ENCODE measurements at places on chromosomes 12 and 14. TPM values are rescaled to one million over a fixed set of nuclear protein-coding genes. Genes with fewer than 3 reads are reported as not detected.

DNA sequence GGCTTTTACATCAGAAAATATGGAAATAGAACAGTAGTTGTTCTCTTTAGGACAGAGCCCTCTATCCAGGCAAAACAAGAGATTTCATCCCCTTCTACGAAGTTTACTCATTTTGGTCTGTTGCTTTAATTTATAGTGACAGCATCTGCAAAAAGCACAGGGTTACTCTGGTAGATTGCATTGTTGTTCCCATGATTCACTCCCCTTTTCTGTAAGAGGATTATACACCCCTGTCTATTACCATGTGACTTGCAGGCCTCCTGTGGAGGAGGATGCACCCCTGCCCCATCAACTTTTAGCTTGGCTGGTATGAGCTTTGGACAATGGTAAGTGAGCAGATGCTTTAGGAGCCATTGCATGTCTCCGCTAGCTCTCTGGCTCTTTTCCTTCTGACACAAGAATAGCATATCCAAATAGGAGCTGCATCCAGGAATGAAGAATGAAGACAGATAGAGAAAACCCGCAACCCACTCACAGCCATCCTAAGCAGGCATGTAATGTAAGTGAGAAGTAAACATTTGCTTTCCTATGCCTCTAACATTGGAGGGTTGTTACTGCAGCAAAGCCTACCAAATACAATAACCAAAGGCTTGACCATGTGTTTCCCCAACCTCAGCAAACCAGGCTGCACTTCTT is 304.2 kb downstream of the AKAP6 start:
- no peak for DNase-seq

The REC8 gene
- 54.3 TPM for total RNA-seq

- no peak for DNase-seq
Measured at GRCh38 chr12:6820166-6820565, 1.5 kb upstream of the GPR162 start.

- DNase-seq = peak; percentile 37
Measured at GRCh38 chr14:96039633-96040311, 610 bp downstream of the C14orf132 start.

DNA sequence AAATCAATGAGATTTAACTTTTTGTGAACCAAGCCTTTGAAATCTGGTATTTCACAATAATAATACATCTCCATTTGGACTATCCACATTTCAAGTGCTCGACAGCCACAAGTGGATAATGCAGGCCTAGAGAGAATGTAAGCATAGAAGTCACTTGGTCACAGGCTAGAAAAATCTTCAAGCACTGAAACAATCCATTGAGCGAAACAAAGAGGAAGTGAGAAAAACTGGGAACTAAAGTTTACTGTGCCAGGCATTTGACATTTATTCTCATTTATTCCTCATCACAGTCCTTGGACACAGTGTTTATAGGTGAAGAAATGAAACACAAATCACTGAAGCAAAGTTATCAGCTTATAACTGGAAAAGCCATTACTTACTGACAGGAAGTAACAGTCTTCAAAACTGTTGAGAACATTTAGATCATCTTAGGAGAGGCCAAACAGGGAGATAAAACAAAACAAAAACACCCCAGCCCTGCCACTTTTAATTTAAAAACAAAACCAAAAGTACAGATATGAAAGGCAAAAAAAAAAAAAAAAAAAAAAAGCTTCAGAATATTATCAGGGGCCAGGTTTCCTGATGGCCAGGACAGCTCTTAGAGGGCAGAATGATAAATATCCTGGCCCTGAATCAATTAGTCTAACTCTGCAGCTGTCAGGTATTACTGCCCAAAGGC is 29.2 kb downstream of the GNS start:
- DNase-seq = no peak

The KRT82 gene
- total RNA-seq = not detected

DNA sequence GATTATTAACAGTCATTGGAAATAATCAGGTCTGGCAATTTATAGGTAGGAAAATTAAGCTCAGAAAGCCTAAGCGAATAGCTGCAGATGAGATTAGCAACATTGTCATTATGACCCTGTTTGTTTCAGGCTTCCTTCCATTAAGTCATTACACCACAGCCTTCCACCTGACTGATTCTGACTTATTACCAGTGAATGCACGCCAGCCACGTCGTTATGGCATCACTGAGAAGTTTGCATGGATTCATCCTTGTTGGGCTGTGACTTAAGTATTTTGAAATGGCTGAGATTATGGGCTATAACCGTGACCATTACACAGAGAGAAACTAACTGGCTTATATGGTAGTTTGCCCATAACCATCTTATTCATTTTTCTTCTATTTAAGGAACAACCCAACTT is 18.6 kb downstream of the RASSF8 start:
- peak; percentile 75 for DNase-seq

- DNase-seq = no peak
Measured at GRCh38 chr12:111158992-111159391, 209.9 kb downstream of the PHETA1 start.

The MFAP5 gene
- total RNA-seq = 194 TPM

GRCh38 chr12:94710933-94711332 is 60.6 kb upstream of the TMCC3 start:
- no peak for DNase-seq

- DNase-seq = no peak
Measured at GRCh38 chr12:130826151-130826801, 12.8 kb downstream of the STX2 start.

DNA sequence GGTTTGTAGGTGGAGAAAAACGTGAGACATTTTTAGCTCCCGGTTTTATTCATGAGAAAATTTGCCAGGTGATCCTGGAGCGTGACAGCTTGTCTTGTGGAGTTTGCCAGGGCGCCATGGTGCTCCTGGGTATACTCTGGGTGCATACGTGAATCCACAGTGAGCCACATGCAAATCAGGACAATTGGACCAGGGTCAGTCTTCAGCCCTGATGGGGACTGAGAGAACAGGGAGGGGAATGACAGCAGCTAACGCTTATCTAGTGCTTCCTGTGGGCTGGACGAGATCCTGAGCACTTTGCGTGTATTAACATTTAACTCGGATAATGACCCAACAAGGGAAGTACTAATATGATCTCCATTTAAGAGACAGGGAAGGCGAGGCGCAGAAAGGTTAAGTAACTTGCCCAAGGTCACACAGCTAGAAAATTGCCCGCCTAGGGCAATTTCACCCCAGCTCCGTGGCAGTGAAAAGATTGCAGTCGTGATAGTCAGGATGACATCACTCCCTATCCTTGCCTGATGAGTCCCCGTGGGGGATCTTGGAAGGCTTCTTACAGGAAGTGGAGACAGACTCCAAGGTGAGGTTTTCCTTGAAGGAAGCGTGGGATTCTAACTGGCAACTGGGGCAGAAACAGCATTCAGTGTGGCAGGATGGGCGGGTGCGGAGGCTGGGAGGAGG is 118.4 kb upstream of the NCOR2 start:
- DNase-seq = peak; percentile 60

The RTL1 gene
- not detected for total RNA-seq

The IFNG-AS1 gene
- not detected for total RNA-seq

DNA sequence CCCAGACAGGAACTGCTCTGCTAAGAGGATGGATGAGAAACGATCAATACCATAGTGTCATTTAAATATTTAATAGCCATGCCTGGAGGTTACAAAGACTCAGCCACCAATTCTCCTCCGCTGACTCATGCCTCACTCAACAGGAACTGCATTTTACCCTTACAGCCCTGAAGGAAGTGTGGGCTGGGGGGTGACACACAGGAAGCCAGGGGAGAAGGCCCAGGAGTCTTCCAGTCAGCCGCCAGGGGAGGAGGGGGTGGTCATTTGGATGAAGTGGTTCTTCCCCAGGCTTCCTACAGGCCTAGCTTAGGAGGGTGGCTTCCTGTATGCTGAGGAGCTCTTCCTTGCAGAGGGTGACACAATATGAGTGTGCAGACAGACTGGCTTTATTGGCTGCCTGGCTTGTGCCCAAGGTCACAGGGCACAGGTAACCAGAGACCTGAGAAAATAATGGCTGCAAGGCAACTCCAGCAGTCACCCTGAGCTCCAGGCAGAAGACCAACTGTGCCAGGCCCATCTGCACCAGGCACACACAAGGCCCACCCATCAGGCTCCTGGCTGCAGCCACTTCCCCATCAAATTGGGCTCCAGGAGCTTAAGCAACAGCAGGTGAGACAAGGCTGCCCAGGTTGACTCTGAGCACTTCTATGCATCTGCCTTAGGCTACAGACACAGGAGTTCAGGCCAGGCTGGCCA is 30.6 kb upstream of the RPLP0 start:
- DNase-seq = peak; percentile 73

- no peak for DNase-seq
Measured at GRCh38 chr12:105018776-105019175, 32.7 kb downstream of the NOPCHAP1 start.

DNA sequence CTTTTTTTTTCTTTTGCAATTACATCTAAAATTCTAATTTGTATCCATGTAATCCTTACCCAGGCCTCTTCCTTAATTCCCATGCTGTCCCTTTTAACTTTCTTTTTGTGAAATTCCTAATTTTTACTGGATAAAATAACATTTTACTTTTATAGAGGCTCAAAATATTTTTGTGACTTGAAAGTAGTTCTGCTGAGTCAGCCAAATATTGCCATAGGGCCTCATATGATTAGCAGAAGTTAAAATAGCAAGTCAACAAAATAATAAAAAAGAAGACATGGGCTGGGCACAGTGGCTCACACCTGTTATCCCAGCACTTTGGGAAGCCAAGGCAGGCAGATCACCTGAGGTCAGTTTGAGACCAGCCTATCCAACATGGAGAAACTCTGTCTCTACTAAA is 2.0 kb downstream of the C3AR1 start:
- no peak for DNase-seq

The SLC8A3 gene
- 0.85 TPM for total RNA-seq

The CLEC9A gene
- not detected for total RNA-seq

- DNase-seq = no peak
Measured at GRCh38 chr14:81738946-81739659, 205.4 kb upstream of the SEL1L start.

The SSTR1 gene
- total RNA-seq = 2.0 TPM

The SLC38A4 gene
- total RNA-seq = 5.9 TPM

GRCh38 chr12:388541-389141 is 479 bp downstream of the KDM5A start:
- DNase-seq = no peak

DNA sequence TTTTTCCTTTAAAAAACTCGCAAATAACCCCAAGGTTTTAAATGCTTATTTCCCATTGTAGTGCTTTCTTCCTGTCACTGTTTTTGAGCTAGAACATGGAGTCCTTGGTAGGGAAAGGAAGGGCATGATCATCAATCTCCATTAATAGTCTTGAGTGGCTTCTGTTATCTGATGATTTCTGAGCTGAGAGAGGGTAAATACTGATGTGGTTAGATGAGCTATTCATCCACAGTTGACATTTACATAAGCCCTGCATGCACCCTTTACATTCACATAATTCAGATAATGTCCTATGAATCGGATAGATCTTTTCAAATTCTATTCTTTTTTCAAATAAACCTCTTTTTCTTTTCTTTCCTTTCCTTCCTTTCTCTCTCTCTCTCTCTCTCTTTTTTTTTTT is 81.4 kb downstream of the NTN4 start:
- DNase-seq = no peak

DNA sequence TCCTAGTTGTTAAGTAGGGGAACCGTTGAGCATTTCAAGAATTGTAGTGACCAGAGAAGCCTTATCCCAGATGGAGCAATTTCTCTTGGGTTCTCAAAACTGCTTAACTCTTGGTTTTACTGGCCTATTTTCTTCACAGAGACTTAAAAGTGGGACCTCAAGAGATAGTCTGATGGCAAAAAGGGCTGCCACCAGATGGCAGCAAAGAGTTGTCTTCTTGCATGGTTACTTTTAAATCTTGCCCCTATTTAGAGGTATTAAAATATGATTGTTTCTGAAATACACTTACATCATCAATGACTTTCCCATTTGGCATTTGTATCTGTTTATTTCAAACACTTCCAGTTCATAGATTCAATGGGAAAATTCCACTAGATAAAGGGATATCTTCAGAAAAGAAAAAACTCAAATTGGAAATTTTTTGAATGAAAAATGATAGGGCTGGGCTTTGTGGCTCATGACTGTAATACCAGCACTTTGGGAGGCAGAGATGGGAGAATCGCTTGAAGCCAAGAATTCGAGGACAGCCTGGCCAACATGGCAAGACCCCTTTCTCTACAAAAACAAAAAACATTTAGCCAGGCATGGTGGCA is 69.9 kb upstream of the CNTN1 start:
- DNase-seq = peak; percentile 23

The TPH2 gene
- total RNA-seq = not detected

- DNase-seq = no peak
Measured at GRCh38 chr12:31216479-31216878, 109.5 kb downstream of the SINHCAF start.

- no peak for DNase-seq
Measured at GRCh38 chr12:118979763-118980406, 1.5 kb upstream of the SRRM4 start.

GRCh38 chr14:63277591-63278183 is 41.0 kb downstream of the GPHB5 start:
- DNase-seq = no peak

- no peak for DNase-seq
Measured at GRCh38 chr14:103859416-103860202, 12.2 kb upstream of the PPP1R13B start.

The JPH4 gene
- 2.4 TPM for total RNA-seq

The CD9 gene
- 233 TPM for total RNA-seq
